ENCODE measurements at places on chromosomes 5 and 9.
A peak's percentile ranks its signal among the peaks of the same experiment; 100 is the strongest.

DNA sequence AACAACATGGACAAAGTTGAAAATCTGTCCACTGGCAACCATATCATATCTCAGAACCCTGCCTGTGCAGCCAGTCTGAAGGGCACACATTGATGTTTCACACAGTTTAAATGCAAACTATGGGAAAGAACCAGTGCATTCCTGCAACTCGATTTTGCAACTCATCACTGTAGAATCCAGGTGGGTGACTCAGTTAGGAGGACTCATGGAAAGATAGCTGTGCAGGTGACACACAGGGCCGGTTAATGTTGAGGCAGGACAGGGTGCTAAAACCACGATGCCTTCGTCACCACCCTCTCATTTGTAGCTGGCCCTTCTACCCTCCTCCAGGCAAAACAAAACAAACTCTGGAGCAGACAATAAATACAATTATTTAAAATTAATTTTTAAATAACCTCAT is 62.8 kb downstream of the TLE1 start:
- no peak for DNase-seq

DNA sequence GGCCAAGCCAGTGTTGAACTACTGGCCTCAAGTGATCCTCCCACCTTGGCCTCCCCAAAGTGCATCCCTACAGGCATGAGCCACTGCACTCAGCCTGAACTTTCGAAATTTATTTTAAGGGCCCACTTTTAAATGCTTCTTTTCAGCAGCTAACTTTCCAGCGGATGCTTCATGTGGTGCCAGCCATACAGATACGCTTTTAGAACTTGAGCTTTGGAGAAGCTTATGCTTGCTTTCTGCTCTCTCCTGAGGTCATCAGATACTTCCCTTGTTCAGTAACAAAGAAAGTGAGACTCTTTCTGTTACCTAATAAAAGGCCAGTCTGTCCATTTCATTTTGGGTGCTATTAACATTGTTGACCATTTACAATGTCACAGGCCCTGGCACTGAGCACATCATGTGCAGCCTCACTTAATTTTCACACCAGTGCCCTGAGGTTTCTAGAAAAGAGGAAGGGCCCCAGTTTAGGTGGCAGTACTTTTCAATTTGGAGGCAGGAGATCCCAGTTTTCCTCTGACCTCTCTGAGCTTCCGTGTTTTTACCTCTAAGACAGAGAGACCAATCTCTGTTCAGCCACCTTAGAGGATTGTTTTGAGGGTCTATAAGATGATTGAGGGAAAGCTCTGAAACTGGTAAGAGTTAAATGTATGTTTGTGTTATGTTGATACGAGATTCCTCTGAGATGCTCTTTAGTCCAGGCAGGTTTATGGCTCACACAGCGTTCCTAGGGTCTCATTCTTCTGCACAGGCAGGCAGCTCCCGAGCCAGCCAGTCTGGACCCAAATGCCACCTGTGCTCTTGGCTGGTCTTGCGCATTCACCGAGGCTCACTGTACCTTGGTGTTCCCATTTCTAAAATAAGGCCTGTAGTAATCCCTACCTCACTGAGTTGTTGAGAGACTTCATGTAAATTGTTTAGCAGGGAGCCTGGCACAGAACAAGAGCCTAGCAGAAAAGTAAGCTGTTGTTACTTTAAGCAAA is 4.4 kb downstream of the ABL1 start:
- no peak for DNase-seq

- peak; percentile 36 for DNase-seq
Observed at GRCh38 chr5:124200381-124200780, 546.1 kb downstream of the ZNF608 start.

DNA sequence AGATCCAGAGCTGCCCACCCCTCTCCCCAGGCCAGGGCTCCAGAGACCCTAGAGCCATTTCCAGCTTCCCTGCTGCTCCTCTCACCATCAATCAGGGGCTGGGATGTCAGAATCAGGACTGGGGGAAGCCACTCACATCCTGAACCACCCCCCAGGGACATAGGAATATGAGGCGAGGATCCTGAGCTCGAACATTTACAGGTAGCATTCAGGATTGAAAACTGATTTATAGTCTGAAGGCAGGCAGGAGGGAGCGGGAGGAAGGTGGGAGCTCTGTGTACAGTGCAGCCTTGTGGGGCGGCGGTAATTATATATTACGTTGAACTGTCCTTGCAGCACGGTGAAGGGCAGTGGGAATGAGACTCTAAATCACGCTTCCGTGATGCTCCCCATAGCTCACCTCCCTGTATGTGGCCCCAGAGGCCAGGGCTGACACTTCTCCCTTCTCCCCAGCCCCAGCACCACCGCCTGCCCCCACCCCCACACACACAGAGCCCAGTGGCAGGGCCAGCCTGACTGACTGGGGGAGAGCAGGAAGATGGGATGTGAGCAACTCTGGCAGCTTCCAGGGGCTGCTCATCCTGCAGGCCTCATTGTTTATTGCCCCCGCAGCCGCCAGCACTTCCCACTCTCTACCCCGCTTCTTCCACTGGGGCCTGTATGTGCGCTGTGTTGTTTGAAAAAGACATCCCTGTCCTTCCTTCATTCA is 76.0 kb upstream of the HSPA9 start:
- peak; percentile 69 for DNase-seq

- DNase-seq: no peak
Observed at GRCh38 chr9:27194401-27195091, 85.5 kb downstream of the TEK start.

DNA sequence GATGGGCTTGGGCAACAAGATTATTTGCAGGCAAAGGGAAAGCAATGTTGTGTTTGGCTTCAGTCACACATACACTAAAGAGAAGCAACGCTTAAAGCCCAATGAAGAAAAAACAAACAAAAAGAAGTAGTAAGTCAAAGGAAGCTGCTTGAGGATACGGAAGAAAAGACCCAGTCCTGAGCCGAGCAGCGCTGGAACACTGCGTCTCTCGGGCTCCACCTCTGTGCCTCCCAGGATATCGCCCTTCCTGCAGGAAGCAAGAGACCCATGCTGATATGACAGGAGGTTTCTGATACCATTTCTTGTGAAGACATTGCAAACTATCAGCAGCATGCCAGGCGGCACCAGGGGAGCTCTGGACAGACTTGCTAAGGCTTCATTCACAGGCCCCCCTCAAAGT is 9.9 kb downstream of the GNAQ start:
- no peak for DNase-seq

DNA sequence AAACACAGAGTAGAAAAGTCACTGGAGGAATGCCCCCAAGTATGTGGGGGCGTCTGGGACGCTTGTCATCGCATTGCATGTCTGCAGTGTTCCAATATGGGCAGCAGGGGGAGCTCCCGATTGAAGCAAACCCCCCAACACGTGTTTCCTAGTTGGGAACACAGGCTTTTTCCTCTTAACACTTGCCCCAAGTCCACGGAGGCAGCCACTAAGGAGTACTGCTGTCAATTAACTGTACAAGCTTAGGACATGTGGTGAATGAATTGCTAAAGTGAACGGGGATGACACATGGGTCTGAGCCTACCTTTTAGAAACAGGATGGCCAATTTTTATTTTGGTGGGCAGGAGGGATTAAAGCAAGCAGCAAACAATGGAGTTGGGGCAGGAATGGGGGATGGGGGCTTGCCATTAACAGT is 2.2 kb downstream of the GABRB2 start:
- peak; percentile 77 for DNase-seq

DNA sequence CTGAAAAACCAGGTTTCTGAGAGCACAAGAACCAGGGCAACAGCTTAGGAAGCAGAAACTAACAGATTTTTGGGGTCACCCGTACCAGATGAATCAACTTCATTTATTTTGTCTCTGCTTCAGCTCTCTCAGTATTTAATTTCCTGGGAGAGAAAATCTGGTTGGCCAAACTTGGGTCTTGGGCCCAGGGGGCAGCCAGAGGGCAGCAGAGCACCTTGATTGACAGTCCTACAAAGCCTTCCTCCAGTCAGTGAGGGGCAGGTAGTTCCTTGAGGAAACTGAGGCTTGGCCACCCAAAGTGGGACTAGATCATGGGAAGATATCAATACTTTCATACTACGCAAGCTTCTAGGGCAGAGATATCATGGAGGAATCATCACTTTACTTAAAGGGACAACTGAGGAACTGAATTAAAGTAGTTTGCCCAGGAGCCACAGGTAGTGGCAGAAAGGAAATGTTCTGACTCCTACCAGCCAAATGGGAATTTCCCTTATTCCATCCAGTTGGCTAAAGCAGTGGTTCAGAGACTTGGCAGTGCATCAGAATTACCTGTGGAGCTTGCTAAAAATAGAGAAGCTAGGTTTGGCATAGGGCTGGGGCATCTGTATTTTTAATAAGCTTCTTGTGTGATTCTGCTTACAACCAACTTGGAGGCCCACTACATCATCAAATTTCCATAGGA is 21.5 kb upstream of the ARHGAP26 start:
- DNase-seq: peak; percentile 33

DNA sequence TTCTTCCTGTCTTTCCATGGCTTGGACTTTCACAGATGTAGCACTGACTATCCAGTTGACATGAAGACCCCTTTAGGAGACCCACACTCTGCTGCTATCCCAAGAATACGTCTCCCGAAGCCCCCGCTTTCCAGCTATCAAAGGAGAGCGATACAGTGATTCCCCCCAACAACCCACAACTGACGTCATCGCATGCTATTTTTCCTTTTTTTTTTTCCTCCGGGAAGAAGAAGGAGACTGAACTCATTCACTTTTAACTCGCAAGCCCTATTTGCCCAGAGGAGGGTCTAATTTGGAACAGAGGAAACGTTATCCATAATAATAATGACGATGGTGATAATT is 2.1 kb downstream of the PAPPA start:
- DNase-seq: no peak

- DNase-seq: peak; percentile 62
Observed at GRCh38 chr9:134670042-134670525, 28.5 kb downstream of the COL5A1 start.

DNA sequence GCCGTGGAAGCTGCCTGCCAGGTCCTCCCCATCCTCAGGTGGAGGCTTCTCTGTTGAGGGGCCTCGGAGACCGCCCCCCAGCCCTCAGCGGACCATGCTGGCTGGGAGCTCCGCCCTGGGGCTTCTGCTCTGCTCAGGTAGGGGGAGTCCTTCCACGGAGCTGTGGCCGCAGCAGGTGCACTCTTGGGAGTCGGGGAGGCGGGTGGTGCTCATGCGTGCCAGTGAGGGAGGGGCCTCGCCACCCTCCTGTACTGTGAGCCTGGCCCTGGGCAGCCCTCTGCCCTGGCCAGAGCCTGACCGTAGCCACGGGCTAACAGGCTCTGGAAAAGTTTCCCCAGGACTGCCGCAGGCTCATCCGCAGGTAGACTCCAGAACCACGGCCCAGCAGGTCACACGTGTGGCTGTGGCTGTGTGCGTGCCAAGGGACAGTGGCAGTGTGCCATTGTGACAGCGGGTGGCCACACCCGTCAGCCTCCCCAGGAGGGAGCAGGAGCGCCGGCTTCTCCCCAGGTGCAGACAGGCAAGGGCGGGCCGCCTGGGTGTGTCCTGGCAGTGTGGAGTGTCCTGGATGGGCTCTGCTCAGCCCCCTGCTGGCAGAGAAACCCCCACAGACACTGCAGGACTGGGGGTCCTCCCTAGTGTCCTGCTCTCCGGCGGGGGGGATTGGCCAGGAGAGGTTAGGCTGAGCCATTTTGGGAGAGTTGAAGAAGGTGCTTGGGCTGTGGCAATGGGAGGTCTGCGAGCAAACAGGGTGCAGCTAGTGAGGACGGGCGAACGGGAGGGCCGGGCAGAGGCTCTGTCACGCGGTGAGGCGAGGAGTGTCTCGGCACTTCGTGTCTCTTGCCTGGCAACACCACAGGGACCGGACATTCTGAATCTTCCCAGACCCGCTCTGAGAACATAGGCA is 29.5 kb downstream of the TPPP start:
- DNase-seq: no peak

DNA sequence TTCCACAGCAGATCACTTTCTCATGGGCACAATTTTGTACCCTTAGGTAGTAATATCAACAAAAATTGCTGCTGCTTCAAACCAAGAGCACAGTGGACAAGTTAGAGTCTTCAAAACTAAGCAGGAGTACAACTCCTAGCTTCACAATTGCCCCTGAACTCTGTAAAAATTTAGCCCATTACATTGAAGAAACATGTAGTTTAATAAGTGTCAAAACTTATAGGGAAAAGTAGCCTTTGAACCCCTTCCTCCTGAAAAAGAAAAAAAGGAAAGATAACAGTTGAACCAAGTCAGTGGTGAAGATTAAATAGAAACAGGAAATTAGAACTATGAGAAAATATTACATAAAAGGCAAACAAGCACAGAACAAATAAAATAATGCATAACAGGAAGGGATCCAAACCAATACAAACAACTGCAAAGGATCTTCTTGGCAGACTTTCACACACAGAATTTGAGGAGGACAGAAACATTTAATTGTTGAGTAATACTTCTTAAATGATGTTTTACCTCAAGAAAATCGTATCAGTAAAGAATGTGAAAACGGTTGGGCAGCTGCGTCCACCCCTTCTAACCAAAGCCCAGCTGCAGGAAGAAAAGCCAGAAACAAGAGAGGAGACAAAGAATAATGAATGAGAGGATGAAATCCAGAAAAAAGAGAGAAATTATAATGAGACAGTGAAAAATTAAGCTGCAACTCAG is 636.0 kb downstream of the NR2F1-AS1 start:
- no peak for DNase-seq

- no peak for DNase-seq
Observed at GRCh38 chr5:61617039-61617438, 285.0 kb downstream of the ZSWIM6 start.

GRCh38 chr9:131640438-131641137 is 95.3 kb downstream of the PRRT1B start:
- no peak for DNase-seq

GRCh38 chr5:93916872-93917271 is 175.5 kb upstream of the POU5F2 start:
- no peak for DNase-seq

GRCh38 chr9:86754581-86755560 is 192.4 kb downstream of the GAS1 start:
- DNase-seq: no peak

- no peak for DNase-seq
Observed at GRCh38 chr5:131491749-131492148, 143.3 kb downstream of the RAPGEF6 start.

DNA sequence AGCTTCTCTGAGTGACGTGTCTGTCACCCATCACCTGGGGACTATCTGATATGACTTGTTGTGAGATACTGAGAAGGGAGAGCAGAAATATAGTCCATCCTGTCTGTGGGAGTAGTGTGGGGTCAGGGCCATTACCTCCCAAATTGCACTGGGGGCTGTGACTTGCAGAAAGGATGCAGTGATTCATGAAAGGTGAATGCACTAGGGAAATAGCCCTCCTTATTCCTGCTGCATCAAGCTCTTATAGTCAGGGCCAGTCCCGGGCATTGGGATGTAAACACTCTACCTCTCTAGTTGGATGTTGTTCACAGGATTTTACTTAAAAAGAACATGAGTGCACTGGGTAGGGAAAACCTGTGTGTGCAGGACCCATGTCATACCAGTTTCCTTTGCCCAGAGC is 124.8 kb downstream of the STK32A start:
- no peak for DNase-seq

- DNase-seq: peak; percentile 87
Observed at GRCh38 chr9:79257228-79257781, 314.5 kb upstream of the TLE4 start.

Data from eye (tissue), 1 donor.